ENCODE measurements at places on chromosomes 7 and 10.
A peak's percentile ranks its signal among the peaks of the same experiment; 100 is the strongest.

DNA sequence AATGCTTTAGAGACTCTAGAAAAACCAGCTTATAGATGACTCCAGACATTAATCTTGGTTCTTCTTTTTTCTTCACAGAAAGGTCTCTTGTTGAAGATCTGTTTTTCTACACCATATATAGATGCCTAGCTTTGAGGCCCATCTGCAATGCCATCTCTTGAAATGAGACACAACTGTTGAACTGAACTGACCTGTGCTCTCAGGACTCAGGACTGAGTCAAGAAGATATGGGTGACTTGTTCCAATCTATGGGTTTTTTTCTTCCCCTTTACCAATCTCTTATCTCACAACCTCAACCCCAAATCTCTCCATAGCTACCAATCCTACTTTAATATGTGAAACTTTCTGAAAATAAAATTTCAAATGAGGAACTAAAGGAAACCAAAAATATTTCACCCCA lies 194.7 kb downstream of the SNX13 start:
- DNase-seq: no peak

DNA sequence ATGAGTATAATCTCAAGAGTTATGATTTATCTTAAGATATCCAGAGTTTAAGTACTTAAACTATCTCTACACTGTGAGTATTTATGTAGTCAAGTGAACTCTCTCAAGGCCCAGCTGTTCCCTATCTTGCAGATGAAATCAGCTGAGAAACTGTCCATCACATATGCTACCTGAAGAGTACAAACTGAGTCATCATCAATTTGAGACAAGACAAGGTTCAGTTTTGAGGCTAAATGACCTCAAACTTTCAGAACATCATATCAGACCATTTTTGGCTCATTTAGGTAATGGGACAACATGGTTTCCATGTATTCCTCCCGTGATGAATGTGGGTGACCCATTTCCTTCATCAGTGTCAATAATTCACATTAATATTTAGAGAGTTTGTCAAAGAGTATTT lies 53.1 kb upstream of the AUTS2 start:
- no peak for DNase-seq

- no peak for DNase-seq
Measured at GRCh38 chr7:99106411-99106810, 37.5 kb downstream of the SMURF1 start.

DNA sequence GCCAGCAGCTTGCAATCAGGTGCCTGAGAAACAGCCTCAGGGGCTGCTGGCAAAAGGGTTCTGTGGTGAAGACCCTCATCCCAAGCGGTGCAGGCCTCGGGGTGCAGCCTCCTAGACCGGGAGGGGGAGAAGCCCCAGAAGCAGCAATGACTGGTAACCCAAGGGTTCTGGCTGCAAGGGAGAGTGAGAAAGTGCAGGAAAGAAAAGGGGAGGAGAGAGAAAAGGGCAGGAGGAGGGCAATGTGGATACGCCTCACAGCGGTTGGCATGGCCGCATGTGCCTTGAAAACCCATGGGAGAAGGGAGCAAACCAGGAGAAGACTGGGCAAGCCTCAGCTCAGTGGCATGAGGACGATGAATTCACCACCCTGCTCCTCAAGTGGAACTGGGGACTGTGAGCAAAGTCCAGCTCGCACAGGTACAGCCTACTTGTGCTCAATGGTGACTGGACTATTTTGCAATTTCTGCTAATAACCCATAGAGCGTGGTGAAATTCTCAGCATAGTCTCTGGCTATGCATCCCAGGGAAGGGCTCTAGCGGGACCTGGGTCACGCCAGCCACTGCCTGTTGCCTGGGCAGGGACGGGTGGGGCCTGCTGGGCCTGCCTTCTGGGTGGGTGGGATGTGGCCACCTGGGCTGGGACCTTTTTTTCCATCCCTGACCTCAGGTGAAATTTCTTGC lies 6.2 kb downstream of the CLRN3 start:
- no peak for DNase-seq

DNA sequence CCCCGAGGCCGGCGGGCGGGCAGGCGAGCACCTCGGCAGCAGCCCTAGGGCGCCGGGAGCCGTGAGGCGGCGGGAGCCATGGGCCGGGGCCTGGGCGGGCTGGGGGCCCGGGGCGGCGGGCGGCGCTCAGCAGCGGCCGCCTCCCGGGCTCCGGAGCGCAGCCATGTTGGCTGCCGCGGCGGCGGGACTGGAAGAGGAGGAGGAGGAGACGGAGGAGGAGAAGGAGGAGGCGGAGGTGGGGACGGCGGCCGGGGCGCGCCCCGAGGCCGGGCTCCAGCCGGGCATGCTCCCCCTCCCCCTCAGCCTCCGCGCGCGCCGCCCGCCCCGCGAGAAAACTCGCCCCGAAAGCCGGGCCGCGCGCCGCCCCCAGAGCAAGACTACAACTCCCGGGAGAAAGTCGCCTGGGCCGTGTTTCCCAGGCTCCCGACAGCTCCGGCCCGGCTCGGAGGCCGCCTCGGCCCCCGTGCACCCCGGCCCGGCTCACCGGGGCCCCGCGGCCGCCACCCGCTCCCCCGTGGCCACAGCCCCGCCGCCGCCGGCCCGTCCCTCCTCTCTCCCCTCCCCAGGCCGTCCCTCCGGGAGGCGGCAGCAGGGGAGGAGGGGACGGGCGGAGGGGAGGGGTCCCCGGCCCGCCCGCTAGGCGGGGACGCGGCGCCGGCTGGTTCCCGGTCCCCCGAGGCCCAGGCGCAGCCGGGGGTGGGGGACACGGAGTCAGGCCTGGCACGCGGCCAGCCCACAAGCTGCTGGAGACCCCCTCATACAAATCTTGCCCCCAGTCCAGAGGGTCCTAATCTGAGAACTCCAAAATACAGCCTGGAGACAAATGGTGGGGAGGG lies at the start of gene DLG5:
DLG5 (minus strand) TSS at position 190 of the 836 bp plus-strand sequence. CDS start 235 bp downstream, outside the sequence.
- peak; percentile 73 for DNase-seq

DNA sequence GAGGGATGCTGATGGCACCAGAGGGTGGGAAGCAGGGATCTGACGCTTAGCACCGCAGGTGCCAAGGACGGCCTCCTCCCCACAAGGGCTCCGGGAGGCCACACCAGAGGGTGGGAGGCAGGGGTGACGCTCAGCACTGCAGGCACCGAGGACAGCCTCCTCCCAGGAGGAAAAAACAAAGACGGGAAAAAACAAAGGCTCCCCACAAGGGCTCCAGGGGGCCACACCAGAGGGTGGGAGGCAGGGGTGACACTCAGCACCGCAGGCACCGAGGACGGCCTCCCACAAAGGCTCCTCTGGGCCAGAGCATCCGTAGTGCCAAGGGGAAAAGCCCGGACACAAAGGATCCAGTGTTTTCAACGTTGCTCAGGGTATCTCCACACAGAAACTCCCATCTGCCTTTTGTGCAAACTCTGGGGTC lies 25.6 kb downstream of the DIP2C start:
- no peak for DNase-seq

GRCh38 chr10:78247266-78247665 lies 213.6 kb downstream of the RPS24 start:
- no peak for DNase-seq

DNA sequence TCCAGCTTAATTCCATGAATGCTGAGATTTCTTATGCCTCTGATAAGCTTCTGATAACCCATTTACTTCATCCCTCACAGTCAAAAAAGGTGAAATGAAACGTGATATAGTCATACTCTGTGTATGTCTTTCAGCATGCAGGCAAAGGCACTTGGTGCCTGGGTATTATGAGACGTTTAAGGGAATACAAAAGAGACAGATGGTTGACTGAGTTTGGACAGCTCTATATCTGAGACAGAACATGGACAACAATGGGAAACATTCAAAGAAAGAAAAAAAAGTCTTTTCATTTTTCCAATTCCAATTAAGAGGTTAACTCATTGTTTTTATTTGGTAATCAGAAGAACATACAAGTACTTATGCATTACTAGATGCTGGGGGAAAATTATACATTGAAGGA lies 96.2 kb downstream of the PPP1R17 start:
- no peak for DNase-seq

- no peak for DNase-seq
Measured at GRCh38 chr10:3801558-3802192, 16.7 kb upstream of the KLF6 start.

DNA sequence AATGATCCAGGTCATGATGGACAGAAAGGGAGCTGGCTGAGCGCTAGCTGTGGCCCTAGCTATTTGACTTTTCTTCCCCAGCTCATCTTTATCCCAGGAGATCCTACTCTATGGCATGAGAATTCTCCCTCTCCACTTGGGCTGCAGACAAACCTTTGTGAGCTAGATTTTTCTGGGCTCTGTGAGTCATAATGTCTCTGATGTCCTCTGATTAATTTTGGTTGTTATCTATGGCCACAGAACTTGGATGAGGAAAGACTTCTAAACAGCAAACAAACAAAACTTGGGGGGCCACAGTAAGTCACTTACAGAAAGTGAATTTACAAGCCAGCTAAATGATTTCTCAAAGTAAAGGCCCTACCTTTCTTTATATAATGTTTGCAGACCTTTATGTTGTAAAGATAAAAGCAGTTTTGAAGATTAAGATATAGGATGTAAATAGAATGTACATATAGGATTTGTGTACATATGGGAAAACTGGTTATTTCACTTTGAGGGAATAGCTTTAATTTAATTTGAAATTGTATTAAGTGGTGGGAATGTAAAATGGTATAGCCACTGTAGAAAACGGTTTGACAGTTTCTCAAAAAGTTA lies 10.4 kb downstream of the ABLIM1 start:
- DNase-seq: no peak

DNA sequence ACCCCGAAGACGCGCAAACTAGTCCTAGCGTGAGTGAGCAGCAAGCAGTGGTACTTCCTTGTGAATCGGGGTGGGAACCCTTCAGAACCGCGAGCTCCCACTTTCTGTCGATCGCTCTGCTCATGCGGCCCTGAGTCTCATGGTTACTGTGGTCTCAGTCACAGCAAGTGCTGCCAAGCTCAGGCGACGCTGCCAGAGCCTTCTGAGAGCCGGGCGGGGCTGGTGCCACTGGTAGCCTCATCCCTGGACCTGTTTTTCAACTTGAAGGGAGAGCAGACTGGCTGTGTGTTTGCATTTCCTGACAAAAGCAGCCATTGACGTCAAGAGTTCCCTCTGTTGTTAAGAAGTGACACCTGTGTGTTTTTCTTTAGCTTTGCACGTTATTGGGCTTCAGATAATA lies 32.9 kb upstream of the BHLHA15 start:
- peak; percentile 38 for DNase-seq

DNA sequence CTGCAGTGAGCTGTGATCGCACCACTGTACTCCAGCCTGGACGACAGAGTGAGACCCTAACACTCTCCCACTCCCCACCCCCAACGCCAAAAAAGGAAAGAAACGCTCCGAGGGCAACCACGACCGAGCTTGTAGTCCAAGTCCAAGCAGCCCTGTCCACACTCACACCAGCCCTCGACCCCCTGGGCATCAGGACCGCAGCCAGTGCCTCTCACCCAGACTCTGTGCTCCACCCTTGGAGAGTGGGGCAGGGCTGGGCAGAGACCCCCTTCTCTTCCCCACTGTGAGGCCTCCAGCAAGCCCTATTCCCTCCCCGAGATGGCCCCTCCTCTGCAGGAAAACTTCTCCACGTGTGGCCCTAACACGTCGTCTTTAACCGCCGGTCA lies 82.6 kb downstream of the FOXL3 start:
- DNase-seq: peak; percentile 5

DNA sequence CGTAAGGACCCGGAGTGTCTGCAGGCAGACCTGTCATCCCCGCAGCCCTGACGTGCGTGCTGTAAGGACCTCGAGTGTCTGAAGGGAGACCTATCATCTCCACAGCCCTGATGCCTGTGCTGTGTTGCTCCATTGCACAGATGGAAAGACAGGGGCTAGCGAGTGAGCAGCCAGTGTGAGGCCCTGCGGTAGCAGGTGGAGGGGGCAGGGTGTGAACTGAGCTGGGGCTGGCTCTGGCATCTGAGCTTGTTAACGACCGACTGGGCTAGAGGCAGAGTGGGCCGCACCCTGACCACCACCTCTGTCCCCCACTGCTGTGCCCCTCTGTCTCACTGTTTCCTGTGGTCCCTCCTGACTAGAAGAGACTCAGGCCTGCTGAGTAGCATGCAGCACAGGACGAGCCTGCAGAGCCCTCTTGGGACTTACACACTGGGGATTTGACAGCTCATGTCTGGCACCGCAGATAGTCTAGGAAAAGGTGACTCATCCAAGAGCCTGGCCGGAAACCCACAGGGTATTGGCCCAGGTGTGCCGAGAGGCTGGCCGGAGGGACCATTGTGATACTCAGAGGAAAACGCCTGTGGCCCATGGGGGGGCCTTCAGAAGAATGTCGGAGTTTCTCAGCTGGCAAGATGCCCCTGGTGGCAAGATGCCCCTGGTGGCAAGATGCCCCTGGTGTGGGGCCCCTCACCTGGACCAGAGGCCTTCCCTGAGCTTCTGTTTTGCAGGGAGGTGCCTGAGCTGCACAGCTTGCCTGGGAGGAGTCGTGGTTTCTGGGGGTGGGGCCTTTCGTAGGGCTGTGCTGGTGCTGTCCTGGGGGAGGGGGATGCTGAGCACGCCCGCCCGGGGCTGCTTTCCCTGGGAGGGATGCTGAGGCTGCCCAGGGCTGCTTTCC lies 34.3 kb downstream of the INPP5A start:
- DNase-seq: peak; percentile 42

Data from right cardiac atrium (tissue), 5 donors.